PC-9 (cell line): ENCODE measurements at places on chromosomes 2 and 18. TPM values are rescaled to one million over a fixed set of nuclear protein-coding genes. Genes with fewer than 3 reads are reported as not detected.
A peak's percentile ranks its signal among the peaks of the same experiment; 100 is the strongest.

GRCh38 chr2:54572262-54572635, 116.1 kb downstream of the SPTBN1 start:
- H3K27me3 ChIP-seq, result no peaks in the 10 kb centered on the region
- peak overlapping the region; percentile 38 for H3K4me3 ChIP-seq
- peak; percentile 58 for DNase-seq

RNF181 gene
- 93.9 and 96.7 TPM in 2 replicates for total RNA-seq

- peaks cover 9% of the 10 kb centered on the region; the same call in 1 of the 2 replicates for H3K4me1 ChIP-seq
- H3K27ac ChIP-seq, result no peak overlapping the region
- peak overlapping the region; percentile 61 for H3K4me3 ChIP-seq
- H3K27me3 ChIP-seq, result no peaks in the 10 kb centered on the region
- no peaks in the 10 kb centered on the region for H3K36me3 ChIP-seq
These were observed 7.6 kb upstream of the PRKCE start for GRCh38 chr2:45643543-45644542.

DNA sequence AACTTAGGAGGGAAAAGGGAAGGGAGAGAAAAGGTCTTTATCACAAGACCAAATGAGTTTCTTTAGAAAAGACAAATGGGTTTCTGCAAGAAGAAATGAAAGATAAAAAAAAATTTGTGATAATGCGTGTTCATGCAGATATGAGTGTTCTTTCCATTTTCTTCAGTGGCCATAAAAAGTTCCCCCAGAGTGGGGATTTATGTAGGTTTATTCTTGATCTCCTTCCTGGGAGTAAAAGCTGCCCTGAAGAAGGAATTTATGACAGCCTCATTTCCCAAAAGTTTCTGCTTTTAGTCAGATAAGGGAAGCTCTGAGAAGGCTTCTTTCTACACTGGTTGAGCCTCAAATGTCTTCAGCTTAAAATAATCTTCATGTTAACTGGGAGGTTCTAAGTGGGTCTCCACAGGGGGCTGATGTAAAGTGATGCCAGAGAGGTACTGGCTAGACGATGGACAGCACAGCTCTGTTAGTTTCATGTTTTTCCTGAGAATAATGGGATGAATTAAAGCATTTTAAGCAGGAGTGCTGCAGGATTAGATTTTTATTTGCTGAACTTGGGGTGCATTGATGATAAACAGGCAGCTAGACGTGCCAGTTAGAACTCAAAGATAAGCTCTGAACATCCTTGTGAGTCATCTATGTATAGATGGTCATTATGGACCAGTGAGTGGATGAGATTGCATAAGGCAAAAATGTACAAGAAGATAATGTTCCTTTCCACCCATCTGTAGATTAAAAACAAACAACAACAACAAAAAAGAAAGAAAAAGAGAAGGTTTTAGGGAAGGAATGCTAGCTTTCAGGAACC, 99.4 kb upstream of the MSH2 start:
- H3K4me3 ChIP-seq, result no peak overlapping the region
- DNase-seq, result peak; percentile 35
- H3K27ac ChIP-seq, result no peak overlapping the region
- H3K36me3 ChIP-seq, result no peaks in the 10 kb centered on the region
- H3K4me1 ChIP-seq, result peaks cover 49% of the 10 kb centered on the region

DNA sequence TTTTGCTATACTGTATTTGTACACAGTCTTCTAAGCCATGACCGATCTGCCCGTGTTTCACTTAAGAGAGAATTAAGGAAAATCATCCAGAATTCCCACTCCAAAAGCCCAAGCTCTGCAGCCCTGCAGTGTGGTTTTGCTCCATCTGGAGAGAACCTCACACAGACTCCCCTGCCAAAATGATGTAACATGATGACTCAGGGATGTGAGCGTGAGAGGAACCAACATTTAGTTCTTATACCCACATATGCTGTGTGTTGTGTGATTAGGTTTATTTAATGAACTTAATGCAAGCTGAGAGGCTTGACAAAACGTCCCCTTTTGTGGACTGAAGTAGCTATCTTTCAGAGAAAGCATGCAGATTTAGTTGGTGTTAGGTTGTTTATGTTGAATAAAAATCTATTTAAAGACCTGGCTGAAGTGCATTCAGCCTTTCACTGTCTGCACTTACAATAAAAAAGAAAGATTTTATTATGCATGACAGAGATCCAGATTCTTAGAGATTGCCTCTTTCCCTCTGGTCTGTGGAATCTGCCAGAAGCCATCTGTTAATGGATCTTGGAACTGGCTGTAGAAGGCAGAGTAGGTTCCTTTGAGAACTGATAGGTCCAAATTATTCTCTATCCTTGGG, 6.3 kb downstream of the RAB12 start:
- peak overlapping the region; percentile 6; the same call in 1 of the 2 replicates for H3K4me3 ChIP-seq
- H3K36me3 ChIP-seq, result no peaks in the 10 kb centered on the region; the same call in 1 of the 2 replicates
- peaks cover 58% of the 10 kb centered on the region for H3K4me1 ChIP-seq
- H3K27ac ChIP-seq, result peak overlapping the region; percentile 83

- H3K27me3 ChIP-seq, result no peaks in the 10 kb centered on the region
- H3K36me3 ChIP-seq, result no peaks in the 10 kb centered on the region
- no peaks in the 10 kb centered on the region for H3K4me1 ChIP-seq
- H3K27ac ChIP-seq, result no peak overlapping the region
These were observed 392.2 kb downstream of the CDH7 start for GRCh38 chr18:66143029-66143428.

- H3K27me3 ChIP-seq, result no peaks in the 10 kb centered on the region
- H3K4me3 ChIP-seq, result no peak overlapping the region
- DNase-seq, result no peak
- H3K36me3 ChIP-seq, result no peaks in the 10 kb centered on the region
These were observed 263.7 kb downstream of the TWIST2 start for GRCh38 chr2:239111401-239112100.

OR6B3 gene
- not detected in 2 replicates for total RNA-seq

GNLY gene
- total RNA-seq, result not detected in 2 replicates

DNA sequence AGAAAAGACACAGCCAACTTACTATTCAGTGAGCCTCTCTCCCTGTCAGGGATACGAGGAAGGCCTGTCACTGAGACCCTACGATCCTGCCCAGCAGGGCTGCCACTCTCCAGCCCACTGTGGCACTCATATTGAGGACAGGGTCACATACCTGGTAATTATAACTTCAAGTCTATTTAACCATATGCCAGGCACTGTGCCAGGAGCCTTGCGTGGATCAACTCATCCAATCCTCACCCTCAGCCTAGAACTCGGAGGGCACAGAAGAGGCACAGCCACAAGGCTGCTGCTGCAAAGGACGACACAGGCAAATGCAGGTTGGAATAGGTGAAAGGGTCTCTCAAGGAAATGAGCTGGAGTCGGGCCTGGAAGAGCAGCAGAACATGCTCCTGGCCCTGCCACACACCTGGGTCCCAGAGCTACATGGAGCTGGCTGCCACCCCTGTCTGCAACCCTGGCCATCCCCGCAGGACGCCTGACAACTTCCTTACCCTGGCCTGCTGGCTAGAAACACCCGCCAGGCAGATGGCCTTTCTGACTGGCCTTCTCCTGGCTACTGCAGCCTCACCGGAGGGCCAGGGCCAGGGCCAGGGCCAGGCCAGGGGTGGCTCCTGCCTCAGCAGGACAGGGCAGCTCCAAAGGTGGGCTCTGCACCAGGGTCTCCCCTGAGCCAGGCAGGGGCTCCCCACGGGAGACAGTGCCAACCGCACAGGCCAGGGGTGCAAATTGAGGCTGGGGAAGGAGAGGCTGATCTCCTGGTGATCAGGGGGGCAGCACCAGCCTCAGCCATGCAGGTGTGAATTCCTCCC, 32.1 kb upstream of the SLC66A3 start:
- H3K4me3 ChIP-seq, result no peak overlapping the region
- DNase-seq, result no peak
- no peaks in the 10 kb centered on the region for H3K27me3 ChIP-seq
- H3K4me1 ChIP-seq, result peaks cover 14% of the 10 kb centered on the region
- no peak overlapping the region for H3K27ac ChIP-seq

PREPL gene
- total RNA-seq, result 34.2 and 42.2 TPM in 2 replicates

DNA sequence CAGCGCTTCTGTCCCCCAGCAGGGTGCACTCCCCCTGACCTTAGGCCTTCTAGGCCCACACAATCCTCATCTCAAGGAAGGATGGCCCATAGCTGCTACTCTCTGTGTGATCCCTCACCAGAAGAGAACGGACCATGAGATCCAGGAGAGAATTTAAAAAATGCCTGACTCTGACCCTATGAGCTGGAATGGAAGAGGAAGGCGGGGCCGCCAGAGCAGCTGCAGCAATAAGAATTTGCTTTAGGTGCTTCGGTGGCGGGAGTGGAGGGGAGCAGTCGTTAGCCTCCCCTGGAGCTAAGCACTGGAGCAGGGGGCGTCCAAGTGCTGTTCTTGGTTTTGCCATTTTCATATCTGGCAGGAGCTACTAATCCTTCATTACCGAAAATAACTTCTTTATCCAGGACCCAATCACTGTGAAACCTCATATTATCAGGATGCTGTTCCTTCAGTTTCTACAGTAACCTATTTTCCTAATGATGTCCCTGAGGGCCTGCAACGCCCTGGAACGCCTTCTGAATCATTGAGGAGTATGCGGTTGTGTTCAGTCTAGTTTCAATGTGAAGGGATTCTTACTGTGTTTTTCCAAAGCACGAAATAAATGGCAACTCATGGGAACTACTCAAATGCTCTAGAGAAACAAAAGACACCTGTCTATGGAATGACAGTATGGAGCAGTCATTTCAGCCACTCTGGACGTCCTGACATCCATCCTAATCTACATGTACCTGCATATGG, 105.1 kb upstream of the SIX2 start:
- no peaks in the 10 kb centered on the region for H3K36me3 ChIP-seq
- no peaks in the 10 kb centered on the region for H3K27me3 ChIP-seq
- H3K4me3 ChIP-seq, result no peak overlapping the region
- H3K4me1 ChIP-seq, result peaks cover 17% of the 10 kb centered on the region
- no peak overlapping the region for H3K27ac ChIP-seq
- DNase-seq, result no peak

DNA sequence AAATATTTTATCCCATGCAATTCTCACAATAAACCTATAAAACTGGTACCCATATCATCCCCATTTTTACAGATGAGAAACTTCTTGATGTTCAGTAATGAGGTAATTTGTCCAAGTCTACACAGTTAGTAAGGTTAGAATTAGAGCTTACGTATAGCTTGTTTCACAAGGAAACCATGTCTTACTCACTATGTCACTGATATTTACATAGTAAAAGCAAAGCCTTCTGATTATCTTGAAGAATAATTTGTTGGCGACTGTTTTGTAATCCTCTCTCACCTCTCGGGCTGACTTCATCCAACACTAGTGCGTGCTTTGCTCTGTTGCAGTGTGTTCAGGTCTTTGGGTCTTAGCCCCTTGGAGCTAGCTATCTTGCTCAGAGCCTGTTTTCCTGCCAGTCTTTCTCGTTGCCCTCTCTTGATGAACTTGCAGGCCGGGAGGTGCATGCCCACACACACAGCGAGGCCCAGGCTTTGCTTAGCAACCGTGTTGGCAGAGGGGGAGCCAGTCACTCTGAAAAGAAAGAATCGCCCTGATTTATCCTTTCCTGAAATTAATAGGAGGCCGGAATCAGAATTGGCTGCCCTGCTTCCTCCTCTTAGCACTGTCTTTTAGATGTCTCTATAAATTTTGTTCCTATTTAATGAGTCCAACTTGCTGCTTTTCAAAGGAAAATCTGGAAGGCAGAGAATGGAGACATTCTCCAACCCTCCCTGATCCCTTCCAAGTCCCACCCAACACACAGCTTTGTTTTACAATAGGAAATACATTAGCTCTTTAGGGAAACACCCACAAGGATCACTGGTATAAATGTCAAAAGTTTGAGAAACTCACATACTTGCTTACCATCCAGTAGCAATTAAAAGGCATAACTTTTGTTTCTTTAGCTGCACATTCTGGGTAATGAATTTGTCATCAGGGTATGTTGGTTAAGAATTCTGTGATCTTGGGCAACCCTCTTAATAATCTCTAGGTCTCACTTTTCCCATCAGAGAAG, 97.6 kb upstream of the SEC11C start:
- no peak overlapping the region for H3K4me3 ChIP-seq
- H3K27ac ChIP-seq, result no peak overlapping the region
- H3K36me3 ChIP-seq, result no peaks in the 10 kb centered on the region
- no peak for DNase-seq
- no peaks in the 10 kb centered on the region for H3K4me1 ChIP-seq
- H3K27me3 ChIP-seq, result no peaks in the 10 kb centered on the region

GRCh38 chr2:888211-888801, 62.3 kb upstream of the SNTG2 start:
- no peak overlapping the region for H3K27ac ChIP-seq
- H3K4me3 ChIP-seq, result no peak overlapping the region
- DNase-seq, result no peak
- H3K27me3 ChIP-seq, result peaks cover 97% of the 10 kb centered on the region
